ENCODE measurements at places on chromosomes 2 and 18.

- no peak for DNase-seq
Measured at GRCh38 chr18:58754544-58755068, 83.3 kb downstream of the MALT1 start.

DNA sequence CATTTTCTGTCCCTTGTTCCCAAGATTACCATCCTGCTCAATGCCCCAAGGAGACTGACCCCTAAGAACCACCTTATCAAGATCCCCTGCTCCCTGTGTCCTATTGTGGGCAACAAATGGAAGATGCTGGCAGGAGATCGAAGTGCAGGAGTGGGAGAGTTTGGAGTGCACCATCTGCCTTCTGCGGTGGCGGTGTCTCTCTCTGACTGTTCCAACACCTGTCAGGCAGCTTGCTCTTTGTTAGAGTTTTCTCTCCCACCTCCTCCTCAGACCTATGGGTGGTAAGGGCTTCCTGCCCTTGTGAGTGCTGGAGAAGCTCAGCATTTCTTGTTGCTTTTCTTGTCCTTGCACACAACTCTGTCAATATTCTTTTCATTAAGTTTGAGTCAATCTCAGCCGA, 64.1 kb upstream of the SPHKAP start:
- no peak for DNase-seq

DNA sequence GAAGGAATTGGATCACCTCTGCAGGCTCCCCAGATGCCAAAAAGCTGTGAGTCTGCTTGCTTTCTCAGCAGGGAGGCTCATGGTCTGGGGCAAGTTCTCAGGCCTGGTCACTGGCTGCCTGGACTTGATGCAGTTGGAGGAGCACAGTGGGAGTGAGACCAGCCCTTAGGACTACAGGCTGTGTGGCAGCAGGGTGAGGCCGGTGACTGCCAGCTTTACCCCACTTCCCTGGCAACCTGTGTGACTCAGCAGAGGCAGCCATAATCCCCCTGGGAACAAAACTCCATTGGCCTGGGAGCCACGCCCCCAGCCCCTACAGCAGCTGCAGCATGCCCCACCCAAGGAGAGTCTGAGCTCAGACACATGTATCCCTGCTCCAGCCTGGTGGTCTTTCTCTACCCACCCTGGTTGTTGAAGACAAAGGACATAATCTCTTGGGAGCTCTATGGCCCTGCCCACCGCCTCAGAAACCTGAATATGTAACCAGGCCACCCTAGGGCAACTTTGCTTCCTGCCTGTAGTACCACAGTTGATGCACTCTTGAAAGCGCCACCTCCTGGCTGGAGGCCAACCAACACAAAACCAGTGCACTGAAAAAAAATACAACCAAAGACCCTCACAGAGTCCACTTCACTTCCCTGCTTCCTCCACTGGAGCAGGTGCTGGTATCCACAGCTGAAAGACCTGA, 106.8 kb upstream of the SPATS2L start:
- DNase-seq: no peak

DNA sequence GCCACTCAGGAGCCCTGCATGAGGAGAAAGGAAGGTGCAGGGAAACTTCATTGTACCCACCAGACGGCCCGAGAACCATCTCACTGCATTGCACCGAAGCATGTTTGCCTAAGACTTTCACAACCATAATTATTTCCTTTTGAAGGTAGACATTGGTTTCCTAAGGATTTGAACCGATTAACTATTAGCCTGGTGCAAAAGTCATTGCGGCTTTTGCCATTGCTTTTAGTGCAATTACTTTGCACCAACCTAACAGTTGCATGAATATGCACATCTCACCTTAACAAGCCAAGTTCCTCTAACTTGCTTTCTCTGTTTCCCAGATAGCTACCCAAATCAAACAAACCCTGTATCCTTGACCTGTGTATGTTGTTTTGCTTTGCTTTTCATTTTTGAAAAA, 516.3 kb upstream of the ID2 start:
- no peak for DNase-seq

GRCh38 chr2:234955971-234956509, 4.2 kb downstream of the SH3BP4 start:
- DNase-seq: no peak

- DNase-seq: no peak
Measured at GRCh38 chr18:22753130-22753831, 179.8 kb upstream of the RBBP8 start.

GRCh38 chr2:210198326-210198725, 26.9 kb downstream of the ACADL start:
- no peak for DNase-seq

DNA sequence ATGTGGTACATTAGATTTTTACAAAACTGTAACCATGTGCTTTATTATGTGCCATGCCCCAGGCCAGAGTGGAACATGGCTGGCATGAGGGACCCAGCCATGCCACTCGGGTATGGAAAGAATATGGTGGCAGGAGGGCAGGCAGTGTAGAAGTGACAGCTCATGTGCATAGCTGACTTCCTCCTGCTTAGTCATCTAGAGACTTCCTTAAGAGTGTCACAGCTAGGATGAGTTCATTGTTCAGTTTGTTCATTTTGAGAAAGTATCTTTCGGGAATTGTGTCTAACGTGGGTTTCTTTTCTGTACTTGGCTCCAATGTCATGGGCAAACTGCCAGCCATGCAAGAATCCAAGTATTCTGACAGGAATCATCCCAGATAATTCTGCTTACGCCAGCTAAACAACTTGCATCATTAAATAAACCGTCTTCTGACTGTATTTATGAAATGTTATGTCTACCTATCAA, 94.3 kb upstream of the ITGB6 start:
- peak; percentile 84 for DNase-seq

DNA sequence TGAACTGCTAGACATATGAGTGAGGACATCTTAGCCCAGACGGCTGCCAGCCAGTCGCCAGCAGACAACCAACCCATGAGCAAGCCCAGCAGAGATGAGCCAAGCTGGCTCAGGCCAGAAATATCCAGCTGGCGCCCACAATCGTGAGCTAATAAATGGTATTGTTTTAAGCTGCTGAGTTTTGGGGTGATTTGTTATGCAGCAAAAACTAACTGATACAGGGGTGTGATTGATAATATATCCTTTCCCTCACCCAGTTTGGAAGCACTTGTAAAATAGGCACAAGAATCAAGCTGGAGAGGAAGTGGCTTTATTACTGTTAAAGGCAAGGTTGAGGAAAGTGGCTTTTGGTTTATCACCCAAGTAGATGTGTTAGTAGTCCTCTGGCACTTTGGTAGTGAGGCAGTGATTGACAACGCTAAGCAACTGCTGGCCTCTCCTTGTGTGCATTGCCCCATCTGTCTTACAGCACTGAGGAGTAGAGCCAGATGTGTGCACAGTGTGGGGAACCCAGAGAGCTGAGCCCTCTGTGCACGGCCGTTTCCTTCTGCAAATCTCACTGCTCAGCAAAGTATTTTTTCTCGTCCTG, 110.1 kb downstream of the MYO1B start:
- no peak for DNase-seq

GRCh38 chr2:12333293-12333692, 383.4 kb upstream of the TRIB2 start:
- no peak for DNase-seq

DNA sequence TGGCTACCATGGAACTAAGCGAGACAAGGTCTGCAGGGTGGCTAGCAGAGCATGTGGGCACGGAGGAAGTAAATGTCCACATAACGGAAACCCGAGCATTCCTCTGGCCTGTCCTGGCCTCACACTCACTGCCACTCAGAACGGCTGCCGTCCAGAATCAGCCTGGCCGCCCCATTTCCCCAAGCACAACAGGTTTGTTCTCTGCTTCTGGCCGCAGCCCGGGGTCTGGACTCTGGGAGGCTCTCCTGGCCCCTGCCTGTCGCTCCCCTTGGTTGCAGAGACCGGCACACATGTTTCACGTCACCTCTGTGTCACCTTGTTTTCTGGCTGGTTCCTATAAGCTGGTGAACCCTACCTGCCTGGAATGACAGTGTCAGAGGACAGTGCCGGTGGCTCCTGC, 69.3 kb downstream of the GLI2 start:
- no peak for DNase-seq

GRCh38 chr2:19462256-19462645, 103.8 kb upstream of the OSR1 start:
- DNase-seq: no peak

- no peak for DNase-seq
Measured at GRCh38 chr2:111185361-111186022, 64.8 kb downstream of the BCL2L11 start.

DNA sequence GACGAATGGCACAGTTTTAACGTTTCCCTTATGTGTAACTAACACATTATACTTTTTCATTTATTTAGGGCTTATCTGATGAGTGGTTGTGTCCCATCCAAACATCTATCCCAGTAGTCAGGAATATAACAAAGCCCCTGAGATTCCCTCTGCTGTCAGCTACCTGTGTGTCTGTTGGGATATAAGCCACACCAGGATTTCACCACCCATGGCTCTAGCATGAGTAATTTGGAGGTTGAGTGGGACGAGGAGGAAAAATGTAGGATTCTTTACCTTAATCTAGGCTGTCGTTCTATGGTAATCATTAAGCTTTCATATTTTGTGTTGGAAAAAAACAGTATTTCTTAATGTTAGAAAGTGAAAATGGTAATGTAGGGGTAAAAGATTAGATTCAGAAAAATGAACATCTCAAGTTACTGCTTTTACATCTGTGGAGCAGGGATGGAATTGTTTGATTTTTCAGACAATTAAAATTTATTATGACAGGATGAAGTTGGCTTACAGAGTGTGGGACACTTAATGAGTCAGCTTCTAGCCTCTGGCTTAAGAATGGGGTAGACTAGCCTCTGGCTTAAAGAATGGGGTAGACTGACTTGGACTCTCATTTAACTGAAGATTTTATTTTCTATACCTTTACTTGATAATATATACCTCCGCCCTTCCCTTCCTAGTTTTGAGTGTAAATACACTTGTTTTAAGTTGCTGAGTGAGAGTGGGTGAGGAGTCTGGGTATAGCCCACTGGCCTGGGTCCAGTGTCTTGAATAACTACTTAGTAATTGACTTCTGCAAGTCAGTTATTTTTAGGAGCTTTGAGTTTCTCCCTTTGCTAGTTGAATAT, 88.5 kb upstream of the RANBP2 start:
- DNase-seq: no peak

DNA sequence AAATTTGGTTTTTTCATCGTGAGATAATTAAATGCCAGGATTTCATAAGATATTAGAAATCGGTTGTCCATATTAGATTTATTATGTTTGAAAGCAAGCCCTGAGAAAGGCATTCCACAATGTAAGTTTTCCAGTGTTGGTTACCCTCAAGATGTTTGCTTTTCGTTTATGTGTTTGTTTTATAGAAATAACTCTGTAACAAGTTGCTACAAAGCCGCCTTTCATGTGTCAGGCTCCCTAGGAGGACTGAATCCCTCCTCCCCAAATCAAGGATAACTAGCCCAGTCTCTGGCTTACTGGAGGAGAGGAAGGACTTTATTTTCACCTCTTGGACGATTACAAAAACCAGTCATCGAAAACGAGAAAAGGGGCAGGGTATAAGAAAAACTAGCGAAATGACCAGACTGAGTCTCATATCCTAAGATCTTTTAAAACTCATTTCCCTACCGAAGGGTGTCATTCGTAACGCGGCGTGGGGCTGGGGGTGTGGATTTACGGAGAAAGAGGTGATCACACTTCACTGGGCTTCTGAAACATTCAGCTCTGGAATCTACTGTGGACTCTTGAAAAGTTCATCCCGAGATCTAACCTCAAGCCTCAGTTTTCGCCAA, 1.0 kb upstream of the PEX13 start:
- no peak for DNase-seq

GRCh38 chr2:217314021-217314460, 454.2 kb upstream of the TNP1 start:
- no peak for DNase-seq

DNA sequence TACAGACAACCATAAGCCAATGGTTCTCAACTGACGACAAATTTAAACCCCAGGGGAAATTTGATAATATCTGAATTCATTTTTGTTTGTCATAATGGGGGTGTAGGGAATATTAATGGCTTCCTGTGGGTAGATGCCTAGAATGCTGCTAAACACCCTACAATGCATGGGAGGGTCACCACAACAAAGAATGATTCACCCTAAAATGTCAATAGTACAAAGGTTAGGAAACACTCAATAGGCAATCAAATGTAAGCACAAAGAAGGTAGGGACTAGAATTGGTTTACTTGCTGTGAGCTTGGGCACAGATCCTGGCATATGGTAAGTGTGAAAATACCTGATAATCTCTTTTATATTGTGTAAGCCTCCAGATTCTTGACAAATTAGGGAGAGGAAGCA, 20.1 kb upstream of the FANCL start:
- DNase-seq: no peak
